ENCODE measurements at places on chromosomes 11 and 22. TPM values are rescaled to one million over a fixed set of nuclear protein-coding genes. Genes with fewer than 3 reads are reported as not detected.
A peak's percentile ranks its signal among the peaks of the same experiment; 100 is the strongest.

- no peak for DNase-seq
Measured at GRCh38 chr22:29798801-29799200, 31.6 kb downstream of the UQCR10 start.

DNA sequence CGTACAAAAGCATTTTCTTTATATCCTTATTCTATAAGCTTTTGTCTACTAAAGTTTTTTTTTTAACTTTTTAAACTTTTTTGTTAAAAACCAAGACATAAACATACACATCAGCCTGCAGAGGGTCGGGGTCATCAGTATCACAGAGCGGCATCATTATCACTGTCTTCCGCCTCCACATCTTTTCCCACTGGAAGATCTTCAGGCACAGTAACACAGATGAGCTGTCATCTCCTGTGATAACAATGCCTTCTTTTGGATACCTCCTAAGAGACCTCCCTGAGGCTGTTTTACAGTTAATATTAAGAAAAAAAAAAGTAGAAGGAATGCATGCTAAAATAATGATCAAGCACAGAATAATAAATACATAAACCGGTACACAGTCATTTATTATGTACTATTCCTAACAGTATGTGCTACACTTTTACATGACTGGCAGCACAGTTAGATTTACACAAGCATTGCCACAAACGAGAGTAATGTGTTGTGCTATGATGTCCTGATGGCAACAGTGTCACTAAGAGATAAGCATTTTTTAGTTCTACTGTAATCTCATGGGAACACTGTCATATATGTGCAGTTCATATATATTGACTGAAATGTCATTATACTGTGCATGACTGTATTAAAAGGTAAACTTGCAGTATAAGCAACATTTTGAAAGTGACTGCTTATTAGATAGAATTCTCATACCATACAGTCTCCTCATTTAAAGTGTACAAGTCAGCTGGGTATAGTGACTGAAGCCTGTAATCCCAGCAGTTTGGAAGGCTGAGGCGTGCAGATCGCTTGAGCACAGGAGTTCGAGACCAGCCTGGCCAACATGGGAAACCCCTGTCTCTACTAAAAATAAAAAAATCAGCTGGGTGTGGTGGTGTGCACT, 58.6 kb downstream of the KDM2A start:
- DNase-seq: no peak

DNA sequence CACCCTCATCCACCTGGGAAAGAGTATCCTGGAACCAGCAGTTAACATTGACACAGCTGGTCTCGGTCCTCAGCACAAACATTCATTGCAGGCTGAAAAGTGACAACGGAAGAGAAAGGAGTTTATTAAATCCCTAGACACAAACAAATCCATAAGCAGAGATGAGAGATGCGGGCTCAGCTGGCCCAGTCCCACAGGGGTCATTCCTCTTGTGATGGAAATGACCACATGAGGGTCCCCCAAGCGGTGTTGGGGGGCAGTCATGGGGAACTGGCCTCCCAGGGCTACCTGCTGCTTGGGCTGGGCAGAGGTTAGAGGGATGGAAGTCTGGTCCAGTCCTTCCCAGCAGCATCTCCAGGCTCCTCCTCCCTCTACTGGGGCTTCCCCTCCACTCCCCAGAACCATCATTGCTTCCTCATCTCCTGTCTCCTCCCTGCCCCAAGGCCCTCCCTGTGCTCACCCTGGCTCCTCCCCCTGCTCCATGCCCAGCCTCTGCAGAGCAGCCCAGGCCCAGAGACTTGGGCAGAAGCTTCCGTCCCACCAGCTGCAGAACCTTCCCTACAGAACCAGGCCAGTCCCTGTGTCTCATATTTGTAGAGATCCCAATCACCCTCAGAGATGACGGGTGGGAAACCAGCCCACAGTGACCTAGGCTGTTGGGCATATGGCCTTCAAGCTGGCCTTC, 5.4 kb upstream of the IGLL5 start:
- DNase-seq: no peak

DNA sequence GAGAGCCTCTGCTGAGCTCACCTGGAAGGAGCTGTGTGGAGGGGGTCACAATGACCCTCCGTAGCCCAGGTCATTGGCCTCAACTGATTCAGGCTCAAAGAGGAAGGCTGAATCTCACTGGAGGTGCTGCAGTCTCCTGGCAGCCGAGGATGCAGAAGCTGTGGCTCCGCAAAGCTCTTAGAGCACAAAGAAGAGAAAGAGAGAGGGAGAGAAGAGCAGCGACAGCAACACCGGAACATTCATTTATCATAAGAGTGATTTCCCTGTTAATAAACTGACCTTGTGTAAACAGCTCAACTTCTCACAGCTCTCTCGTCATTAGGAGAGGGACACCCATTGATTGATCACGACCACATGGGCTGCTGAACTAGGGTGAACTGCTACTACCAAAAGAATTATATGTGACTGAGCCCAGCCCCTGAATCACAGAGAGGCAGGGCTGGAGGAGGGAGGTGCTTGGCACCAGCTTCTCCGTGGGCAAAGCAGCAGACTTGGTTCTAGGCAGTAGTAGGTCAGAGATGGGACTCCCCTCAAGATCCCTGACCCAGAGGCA, 281.7 kb downstream of the NXPE2 start:
- no peak for DNase-seq

DNA sequence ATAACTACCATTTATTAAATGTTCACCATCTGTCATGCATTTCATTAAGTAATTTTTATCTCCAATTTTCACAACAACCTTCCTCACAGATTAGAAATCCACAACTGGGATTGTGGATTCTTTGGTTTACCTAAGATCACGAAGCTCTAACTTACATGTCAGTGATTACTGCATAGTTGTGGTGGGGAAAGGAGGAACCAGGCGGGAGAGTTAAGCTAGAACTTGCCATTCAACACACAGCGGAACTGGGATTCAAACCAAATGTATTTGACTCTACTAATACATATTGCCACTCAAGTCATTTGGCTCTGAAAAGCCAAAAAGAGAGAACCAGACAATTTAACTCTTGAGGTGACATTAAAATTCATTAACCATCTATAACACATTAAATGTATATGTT, 10.4 kb upstream of the LAYN start:
- no peak for DNase-seq

GRCh38 chr11:29305456-29306232, 711.2 kb downstream of the KCNA4 start:
- DNase-seq: no peak

Gene RFPL1
- not detected for total RNA-seq

- no peak for DNase-seq
Measured at GRCh38 chr11:69999721-70000120, 78.4 kb upstream of the ANO1 start.

Gene HBG1
- not detected for total RNA-seq

Gene SNU13
- total RNA-seq: 67.3 TPM

Gene SHISAL1
- total RNA-seq: under 0.01 TPM

DNA sequence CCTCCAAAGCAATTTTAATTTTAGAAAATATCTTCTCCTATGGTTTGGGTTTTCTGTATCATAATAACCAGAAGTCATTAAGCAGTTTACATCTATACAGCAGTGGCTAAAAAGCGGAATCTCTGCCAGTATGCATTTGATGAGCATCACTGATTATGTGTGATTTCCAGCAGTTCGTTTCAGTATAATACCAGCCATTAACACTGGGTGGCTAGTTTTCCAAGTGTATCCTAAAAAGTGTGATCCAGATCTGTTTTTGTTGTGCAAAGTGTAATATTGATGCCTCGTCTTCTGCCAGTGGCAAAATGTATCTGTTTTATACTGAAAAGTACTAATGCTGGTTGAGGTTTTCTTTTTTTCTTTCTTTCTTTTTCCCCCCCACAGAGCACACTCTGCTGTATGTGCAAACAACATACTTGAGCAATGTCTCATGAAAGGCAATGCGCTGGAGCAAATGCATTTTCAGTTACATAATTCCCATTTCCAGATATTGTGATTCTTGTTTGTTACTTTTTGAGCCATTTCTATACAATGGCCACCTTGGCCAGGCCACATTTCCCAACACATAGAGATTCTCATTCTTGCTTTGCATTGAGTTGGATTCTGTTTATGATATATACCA, 64.2 kb downstream of the SLC36A4 start:
- no peak for DNase-seq

DNA sequence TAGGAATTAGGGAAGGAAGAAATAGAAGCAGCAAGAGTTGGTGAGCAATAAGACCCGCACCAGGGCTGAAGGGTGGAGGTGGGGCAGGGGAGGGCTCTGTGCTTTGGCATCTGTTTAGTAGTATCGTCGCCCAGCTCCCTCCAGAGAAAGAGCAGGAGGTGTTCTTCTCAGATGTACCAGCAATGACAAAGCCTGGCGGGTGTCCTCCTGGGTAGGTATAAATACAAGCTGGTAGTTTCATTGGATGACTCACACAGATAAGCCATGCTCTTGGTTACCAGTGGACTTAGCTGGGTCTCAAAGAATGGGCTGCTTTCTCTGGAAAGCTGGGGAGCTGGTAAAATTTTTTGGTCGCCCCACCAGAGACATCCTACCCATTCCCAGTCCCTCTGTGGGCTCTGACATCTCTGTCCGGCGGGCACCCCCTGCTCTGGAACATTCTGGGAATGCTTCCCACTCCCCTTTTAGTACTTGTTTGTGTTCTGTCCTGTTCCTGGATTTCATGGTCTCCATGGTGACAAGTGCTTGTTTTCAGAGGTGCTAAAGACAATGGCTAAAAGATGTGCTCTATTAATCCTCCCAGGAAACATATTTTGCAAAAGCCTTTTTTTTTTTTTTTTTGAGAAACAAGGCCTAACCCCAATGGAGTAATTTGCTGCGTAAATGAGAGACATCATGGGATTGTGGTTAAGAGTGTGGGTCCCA, 15.4 kb upstream of the TUBA8 start:
- peak; percentile 67 for DNase-seq

DNA sequence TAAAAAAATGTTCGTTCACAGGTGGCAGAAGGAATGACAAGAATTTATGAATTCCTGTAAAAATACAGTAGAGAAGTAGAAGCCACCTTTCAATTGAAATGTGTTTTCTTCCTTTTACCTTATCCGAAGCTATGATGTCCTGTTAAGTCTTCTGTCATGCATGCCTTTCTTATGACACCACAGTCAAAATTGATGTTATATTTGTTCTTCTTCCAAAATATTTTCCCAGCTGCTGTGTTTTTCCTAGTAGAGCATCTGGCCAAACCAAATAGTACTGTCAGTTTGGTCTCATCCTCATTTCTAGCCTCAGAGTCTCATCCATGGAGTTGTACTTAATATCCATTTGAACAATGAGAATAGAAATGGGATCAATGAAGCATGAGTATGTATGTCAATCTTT, 206.1 kb downstream of the PGR start:
- DNase-seq: peak; percentile 50

DNA sequence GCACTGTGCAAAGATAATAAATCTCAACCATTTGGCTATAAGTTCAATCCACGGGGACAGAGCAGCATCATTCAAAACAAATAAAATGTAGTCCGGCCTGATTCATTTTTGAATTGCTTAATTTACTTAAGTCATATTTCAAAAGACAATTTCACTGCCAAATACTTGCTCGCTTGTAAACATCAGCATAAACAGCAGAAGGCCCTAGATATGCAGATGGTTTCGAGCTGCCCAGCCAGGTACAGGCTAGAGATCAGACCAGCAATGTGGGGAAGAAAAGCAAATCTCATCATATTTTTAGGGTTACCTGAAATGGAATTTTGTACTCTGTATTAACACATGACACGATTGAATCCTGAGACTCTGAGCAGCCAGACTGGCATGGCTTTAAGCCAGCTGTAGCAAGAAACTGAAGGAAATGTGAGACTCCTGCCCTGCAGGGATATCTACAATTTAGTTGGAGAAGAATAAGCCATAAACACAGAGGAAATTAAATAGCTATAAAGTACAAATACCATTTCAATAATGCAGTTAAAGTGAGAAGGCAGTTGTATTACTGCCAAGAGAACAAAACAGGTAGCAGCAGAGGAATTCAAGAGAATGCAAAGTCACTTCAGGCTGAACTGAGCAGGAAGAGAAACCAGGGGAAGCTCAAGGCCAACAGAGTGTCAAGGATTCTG, 440.3 kb downstream of the ETS1 start:
- no peak for DNase-seq

Gene CNTF
- 1.2 TPM for total RNA-seq

- no peak for DNase-seq
Measured at GRCh38 chr11:116072133-116072532, 567.9 kb upstream of the CADM1 start.

DNA sequence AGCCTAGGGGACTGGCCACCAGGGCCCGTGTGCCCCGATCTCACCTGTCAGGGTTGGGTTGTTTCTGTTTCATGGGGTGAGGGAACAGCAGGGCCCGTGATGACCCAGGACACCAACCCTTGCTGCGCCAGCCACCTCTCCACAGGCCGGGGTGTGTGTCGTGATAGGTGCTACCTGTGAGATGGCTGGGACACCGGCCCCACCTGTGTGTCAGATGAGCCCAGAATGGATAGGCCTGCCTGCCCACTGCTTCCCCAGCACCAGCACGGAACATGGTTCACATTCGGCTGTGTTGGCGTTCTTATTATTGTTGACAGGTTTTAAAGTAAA, 7.1 kb downstream of the CLDN5 start:
- DNase-seq: no peak

Gene P2RY6
- 0.26 TPM for total RNA-seq

- no peak for DNase-seq
Measured at GRCh38 chr11:78346799-78347198, 70.8 kb downstream of the GAB2 start.

Gene OR52I2
- total RNA-seq: not detected

DNA sequence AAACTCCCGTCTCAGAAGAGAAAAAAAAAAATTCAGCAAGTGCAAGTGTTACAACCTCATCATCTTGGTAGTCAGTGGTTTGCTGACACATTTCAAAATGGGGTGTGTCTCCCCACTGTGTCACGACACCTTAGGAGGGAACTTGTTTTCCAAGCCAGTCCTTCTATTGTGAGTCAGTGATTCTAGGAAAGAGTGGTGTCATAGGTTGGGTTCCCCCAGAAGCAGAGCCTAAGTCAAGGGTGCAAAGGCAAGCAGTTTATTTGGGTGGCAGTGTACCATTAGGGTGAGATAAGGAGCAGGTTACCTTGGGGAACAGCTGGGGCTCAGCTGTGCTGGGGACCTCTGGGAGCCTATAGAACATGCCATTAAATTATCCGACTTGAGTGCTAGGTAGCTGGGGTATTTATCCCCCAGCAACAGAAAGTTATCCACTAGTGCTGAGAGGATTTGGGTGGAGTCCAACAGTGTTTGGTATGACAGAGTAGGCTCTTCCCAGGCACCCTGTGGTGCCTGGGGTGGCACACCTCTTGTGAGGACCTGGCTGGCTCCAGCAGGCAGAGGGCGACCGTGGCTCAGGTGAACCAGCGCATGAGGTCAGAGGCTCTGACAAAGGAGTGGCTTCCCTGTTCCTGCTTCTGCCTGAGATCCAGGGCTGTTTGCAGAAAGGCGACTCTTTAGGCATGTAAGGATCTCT, 41.7 kb downstream of the KIAA1671 start:
- DNase-seq: no peak

Gene CDC42EP2
- 6.4 TPM for total RNA-seq

Gene MUC5AC
- not detected for total RNA-seq

DNA sequence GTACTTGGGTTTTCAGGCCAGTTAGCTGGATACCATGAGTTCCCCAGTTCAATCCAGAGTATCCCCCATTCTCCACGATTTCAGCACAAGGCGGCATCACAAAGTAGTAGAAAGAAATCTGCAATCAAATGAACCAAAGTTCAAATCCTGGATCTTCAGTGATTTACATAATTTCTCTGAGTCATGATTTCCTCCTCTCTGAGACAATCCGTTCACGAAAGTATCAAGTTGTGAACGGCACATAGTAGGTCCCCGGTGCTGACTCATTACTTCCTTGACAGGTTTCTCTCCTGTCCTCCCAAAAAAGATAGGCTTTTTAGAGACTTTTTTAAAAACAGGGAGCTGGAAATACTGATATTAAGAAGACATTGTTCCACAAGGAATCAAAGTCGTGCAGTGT, 69.1 kb upstream of the AKIP1 start:
- DNase-seq: no peak

Gene HBG2
- not detected for total RNA-seq

Measured in dermis microvascular lymphatic vessel endothelial cell (primary cell).